ENCODE measurements at places on chromosomes 12 and 14.

GRCh38 chr12:56694161-56694560, 6.1 kb upstream of the PTGES3 start:
- DNase-seq = no peak

DNA sequence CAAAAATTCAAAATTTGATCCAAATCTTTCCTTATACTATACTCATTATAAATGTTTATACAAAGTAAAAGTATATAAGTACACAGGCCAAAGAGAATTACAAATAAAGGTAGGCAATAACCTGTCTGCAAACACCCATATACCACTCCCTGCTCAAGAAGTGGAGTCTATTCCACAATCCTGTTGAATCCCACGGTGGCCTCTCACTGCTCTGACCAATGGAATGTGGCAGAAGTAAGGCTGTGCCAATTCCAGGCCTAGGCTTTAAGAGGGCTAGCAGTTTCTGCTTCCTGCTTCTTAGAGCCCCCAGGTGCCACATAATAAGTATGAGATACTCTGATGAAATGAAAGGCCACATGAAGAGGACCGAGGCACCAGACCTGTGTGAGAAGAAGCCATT, 79.8 kb upstream of the CFL2 start:
- DNase-seq = no peak

- no peak for DNase-seq
These were observed 62.7 kb downstream of the HMGA2 start for GRCh38 chr12:65886996-65887395.

GRCh38 chr12:46468160-46468559, 95.6 kb upstream of the SLC38A2 start:
- DNase-seq = no peak

GRCh38 chr12:15322164-15323061, at the start of gene PTPRO:
PTPRO (plus strand) TSS chr12:15322508.
- DNase-seq = no peak
